Cerebellar nuclear complex (tissue), 1 donor: ENCODE measurements at places on chromosomes 6 and 20.

- no peak for DNase-seq
Measured at GRCh38 chr6:123515715-123516114, 121.0 kb downstream of the TRDN start.

GRCh38 chr6:135088818-135089809, 34.5 kb upstream of the HBS1L start:
- DNase-seq = no peak

DNA sequence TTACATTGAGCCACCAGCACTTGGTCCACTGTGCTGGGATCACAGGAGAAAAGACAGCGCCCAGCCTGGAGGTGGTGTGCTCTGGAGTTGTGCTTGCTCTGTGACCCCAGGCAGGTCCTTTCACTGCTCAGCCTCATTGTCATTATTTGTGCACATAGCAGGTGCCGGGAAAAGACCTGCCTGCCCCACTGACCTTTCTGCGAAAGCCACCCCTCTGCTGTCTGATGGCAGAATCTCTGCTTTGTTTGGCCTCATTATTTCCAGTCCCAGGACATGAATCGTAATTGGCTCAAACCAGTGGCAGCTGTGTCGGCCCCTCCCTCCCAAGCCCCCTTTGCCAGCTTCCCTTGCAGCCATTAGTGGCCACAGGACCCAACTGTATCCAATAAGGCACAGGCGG, 185.2 kb upstream of the UST start:
- no peak for DNase-seq

- DNase-seq = no peak
Measured at GRCh38 chr6:7918403-7918802, 7.8 kb upstream of the TXNDC5 start.

- DNase-seq = no peak
Measured at GRCh38 chr20:58596750-58597248, 54.3 kb upstream of the STX16 start.

GRCh38 chr20:33915726-33916331, 77.9 kb upstream of the RALY start:
- no peak for DNase-seq
